ENCODE measurements at places on chromosomes 2 and 18.
A peak's percentile ranks its signal among the peaks of the same experiment; 100 is the strongest.

DNA sequence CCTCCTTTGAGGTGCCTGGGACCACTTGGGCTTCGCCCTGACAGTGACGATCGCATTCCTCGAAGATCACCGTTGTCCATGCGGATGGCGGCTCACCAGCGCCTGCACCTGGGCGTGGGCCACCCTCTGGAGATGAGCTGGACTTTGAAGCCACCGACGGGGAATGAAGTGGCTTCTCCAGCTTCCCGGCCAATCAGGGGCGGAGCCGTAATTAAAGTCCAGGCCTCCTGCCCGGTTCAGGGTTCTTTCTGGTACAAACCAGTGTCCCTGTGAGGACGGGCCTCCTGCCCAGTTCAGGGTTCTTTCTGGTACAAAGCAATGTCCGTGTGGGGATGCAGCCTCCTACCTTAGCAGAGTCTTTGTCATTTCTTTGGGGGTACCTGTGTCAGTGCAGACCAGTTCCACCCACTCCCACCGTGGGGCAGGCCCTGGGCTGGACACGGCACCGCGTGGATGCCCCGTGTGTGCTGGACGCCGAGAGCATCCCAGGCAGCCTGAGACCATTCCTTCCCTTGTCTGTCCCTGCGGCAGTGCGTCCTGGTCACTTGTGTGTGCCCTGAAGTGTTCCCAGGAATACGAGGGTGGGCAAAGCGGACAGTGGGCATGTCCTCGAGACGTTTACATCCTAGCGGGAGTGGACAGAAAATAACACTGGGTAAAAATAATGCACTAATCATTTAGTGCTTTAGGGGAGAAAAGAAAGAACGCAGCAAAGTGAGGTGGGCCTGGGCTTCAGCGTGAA lies 55.0 kb downstream of the KCNG2 start:
- DNase-seq = no peak

DNA sequence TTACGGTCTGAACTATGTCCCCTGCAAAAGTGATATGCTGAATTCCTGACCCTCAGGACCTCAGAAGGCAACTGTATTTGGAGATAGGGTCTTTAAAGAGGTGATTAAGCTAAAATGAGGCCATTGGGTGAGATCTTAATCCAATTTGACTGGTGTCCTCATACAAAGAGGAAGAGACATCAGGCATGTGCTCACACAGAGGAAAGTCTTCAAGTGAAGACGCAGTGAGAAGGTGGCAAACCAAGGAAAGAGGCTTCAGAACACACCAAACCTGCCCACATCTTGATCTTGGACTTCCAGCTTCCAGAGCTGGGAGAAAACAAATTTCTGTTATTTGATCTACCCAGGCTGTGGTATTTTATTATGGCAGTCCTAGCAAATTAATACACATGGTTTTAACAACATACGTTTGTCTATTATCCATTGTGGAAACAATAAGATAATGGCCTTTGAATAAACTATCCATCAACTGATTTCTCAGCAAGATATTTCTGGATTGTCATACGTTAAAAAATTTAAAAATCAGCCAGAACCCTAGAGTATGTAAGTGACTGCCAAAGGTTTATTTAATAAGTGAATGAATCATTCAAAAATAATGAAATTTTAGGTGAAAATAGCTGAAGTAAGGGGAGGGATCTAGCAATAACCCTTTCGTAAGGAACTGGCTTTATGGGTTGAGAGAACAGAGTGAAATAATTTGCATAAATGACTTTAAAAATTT lies 6.5 kb downstream of the WIPF1 start:
- no peak for DNase-seq

DNA sequence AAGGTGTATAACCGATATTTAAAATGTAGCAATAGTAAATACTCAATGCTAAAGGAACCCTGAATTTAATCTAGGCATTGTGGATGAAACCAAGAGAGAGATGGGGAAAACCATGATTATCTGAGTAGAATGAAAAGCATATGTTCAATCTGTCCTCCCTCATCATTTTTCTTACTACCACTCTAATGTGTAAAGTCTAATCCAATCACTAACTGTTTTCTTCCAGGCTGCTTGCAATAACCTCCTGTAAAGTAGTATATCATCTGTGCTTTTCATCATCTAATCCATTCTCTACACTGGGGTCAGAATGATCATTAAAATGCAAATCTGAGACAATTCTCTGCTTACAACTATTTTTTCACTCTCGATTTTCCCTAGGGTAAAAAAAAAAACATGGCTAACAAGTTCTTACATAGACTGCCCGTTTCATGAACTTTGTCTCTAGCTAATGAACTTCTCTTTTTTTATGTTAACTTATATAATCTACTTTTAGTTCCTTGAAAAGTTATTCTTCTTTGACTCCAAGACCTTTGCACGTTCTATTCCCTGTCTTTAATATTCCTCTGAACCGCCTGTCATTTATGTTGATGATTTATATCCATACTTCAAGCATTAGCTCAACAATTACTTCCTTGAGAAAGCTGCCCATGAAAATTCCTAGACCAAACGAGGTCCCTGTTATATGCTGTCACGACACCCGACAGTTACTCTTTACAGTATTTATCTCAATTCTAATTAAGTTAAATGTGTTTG lies 94.7 kb upstream of the SLC8A1 start:
- DNase-seq = no peak

GRCh38 chr2:145413261-145414030 lies 893.5 kb upstream of the ZEB2 start:
- DNase-seq = no peak

GRCh38 chr2:146130290-146130689 lies 1610.4 kb upstream of the ZEB2 start:
- DNase-seq = no peak

DNA sequence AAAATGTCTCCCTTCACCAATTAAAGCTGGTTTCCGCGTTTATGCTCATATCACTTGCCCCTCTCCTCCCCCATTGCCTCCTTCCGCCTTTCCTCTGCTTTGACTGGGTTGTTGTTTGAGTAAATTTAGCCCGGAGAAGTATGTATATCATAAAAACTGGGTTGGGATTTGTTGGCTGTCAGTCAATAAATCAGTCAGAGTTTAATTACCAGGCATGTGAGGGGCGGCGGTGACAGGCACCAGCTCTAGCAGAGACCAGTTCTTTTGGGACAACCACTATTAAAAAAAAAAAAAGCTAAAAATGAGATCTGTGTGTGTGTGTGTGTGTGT lies 382.4 kb upstream of the SMIM21 start:
- no peak for DNase-seq

GRCh38 chr2:226802573-226802972 lies 3.0 kb upstream of the IRS1 start:
- peak; percentile 67 for DNase-seq

GRCh38 chr2:145909175-145909755 lies 1389.3 kb upstream of the ZEB2 start:
- no peak for DNase-seq

GRCh38 chr18:23578891-23579653 lies 7.2 kb downstream of the NPC1 start:
- no peak for DNase-seq

DNA sequence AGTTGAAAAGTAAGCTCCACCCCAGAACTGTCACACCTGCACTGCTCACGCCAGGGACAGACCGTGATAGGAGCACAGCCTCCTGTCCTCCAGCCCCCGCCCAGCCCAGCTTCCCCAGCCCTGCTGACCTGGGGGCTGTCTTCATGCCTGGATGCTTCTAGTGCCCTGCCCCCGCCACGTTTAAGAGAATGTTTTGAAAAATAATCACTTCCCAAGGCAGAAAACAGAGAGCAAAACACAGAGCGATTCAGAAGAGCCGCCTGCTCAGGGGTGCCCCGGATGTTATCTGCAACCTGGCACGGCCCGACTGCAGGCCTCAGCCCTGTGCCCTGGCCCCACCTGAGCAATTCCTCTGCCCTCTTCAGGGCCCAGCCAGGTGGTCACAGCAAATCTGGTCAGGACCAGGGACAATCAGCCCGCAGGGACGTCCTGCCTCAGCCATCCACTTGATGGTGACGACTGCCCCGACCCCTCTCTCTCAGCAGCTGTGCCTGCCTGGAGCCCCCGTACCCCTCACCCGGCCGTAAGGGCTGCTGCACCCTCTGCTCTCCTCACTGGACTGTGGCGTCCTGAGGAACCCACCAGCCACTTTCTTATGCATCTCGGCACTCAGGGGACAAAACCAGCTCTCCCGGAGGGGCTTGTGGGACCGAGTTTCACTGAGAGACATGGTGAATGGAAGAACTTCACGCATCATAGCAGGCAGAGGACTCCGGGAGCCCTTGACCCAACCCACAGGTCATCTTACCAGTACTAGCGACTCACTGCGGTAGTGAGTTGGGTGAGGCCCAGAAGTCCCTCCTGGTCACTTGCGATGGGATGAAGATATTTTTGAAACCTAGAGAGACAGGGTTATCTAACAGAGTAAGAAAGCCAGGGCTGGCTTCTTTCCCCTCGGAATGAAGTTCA lies 30.2 kb downstream of the ADI1 start:
- no peak for DNase-seq

- DNase-seq = no peak
These were observed 888 bp upstream of the TWSG1 start for GRCh38 chr18:9333441-9334328.

DNA sequence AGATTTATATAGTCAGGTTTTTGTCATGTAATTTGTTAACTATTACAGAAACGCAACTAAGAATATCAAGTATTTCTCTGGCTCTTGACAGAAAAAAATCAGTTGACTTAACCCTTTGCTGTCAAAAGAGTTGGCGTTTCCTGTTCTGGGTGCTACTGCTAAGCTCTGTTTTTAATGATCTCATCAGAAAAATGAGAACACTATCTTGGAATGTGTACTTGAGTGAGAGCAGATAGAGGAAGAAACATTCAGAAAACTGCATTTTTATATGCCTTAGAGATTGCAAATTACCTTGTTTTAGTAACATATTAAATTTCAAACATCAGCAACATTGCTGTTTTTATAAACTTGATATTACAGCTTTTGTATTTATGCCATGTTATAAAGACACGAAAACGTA lies 297.9 kb downstream of the RDH14 start:
- no peak for DNase-seq

- no peak for DNase-seq
These were observed 445.7 kb upstream of the FANCL start for GRCh38 chr2:58686776-58687175.

DNA sequence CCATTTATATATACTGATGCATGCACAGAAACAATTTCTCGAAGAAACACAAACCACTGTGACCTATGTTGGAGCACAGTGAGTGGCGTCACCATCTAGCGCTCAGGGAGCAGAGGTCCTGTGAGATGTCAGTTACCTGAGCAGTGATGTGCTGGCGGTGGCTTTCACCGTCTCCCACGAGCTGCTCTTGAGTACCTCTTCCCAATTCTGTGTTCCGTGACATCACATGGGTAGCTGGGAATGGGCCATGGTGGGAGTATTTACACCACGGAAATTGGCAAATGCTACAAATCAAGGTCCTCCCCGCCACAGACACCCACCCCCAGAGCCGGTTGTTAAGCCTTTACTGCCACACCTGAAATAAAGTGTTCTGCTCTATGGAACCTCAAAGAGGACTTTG lies 24.4 kb downstream of the GBX2 start:
- no peak for DNase-seq

DNA sequence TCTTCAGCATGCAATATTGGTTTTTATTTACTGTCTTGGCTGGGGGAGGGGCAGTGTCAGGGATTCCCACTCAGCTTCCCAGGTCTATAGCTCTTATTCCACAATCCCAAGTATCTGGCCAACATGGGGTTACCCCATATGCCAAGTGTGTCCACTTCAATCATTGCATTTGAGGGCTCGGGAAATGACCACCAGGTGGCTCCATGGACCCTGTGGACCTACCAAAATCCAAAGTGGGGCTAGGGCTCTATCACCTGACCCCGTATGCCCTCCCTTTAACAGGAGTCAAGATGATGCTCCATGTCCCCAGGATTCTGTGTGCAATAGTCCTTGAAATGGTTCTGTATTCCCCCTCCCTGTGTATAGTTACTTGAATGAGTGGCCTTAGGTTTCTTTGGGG lies 12.1 kb upstream of the TRAF3IP1 start:
- no peak for DNase-seq

GRCh38 chr18:5317186-5317585 lies 21.7 kb upstream of the ZBTB14 start:
- no peak for DNase-seq

GRCh38 chr2:24642351-24642750 lies 150.8 kb downstream of the PTRHD1 start:
- DNase-seq = no peak

GRCh38 chr2:233030-233429 lies 30.8 kb downstream of the SH3YL1 start:
- DNase-seq = no peak

DNA sequence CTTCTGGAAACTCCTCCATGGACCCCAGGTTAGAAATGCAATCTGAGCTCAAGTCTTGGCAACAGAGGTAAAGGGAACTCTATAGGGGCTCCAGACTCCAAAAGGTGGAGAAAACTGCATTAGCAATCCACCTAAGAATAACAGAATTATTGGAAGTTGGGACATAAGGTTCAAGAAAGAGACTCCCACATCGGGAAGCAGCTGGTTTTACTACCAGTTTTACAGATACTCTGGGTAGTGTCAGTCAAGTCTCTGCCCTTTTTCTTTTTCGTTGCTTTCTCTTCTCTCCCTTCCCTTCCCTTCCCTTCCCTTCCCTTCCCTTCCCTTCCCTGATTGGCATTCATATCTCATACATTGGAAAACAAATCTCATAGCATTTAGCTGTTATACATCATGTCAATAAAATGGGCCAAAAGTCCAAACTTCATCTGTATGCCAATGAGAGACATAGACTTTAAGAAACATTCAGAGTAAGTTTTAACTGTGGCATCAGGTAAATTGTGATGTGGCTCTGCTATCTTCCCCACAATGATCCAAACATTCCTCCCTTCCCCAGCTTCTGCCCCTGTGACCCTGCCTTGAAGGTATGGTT lies 166.7 kb downstream of the KCNE4 start:
- no peak for DNase-seq

DNA sequence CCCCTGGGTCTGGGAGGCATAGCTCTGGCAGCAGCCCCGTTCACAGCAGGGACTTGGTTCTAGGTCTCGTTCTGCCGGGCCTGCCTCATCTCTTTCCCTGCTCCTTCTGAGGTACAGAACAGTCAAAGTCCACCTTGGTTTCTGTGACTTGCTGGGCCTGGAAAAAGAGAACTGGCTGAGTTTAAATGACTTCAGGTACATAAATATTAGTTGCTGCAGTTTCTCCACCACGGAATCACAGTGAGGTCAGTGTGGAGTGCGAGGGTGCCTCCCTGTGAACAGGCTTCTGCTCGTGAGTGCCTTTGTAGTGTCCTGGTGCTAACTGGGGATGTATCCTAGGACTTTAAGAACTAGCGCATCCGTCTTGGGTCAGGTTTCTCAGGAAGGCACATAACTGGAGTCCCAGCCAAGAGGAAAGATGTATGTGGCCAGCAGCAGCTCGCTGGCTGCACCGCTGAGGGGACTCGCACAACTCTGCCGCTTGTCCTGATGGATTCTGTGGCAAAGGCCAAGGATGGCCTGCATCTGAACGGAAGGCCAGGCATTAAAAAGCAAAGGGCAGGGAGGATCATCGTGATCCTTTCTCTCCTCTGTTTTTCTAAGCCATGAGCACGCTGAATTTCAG lies 188.6 kb downstream of the SH3RF3 start:
- no peak for DNase-seq

- no peak for DNase-seq
These were observed 195.6 kb upstream of the POU3F3 start for GRCh38 chr2:104658144-104658835.

GRCh38 chr2:121489284-121489683 lies 41.4 kb upstream of the RNU4ATAC start:
- DNase-seq = no peak

Data from CD4-positive, alpha-beta T cell treated with Interleukin-6 at 100 ng/mL for 8 hours (primary cell).